ENCODE measurements at places on chromosomes 5 and 9. TPM values are rescaled to one million over a fixed set of nuclear protein-coding genes. Genes with fewer than 3 reads are reported as not detected.

PTPN3 gene
- 2.2 TPM for total RNA-seq

SPINK13 gene
- total RNA-seq, result not detected

NUTM2G gene
- total RNA-seq, result 0.57 TPM

SLC9A3 gene
- total RNA-seq, result 0.75 TPM

TAF9 gene
- 82.4 TPM for total RNA-seq

SLC25A2 gene
- not detected for total RNA-seq

SPINK4 gene
- not detected for total RNA-seq

PCDHGB4 gene
- 3.8 TPM for total RNA-seq

FAM120AOS gene
- total RNA-seq, result 53.7 TPM

TAS2R1 gene
- total RNA-seq, result not detected

KIF2A gene
- 85.6 TPM for total RNA-seq

TAF1L gene
- not detected for total RNA-seq

FYB1 gene
- total RNA-seq, result not detected

TRIP13 gene
- 42.6 TPM for total RNA-seq

SFXN1 gene
- total RNA-seq, result 97.2 TPM

CFAP157 gene
- 0.15 TPM for total RNA-seq

RNF183 gene
- total RNA-seq, result not detected

C9orf85 gene
- 14.4 TPM for total RNA-seq

MZB1 gene
- 0.31 TPM for total RNA-seq

FAM221B gene
- total RNA-seq, result not detected

PCDHA11 gene
- total RNA-seq, result 6.6 TPM

IFNA13 gene
- not detected for total RNA-seq

All from H9 (cell line).